ENCODE measurements at places on chromosomes 12 and 14.

- peak; percentile 70 for DNase-seq
Observed at GRCh38 chr14:20624495-20625070, 16.9 kb downstream of the OR6S1 start.

DNA sequence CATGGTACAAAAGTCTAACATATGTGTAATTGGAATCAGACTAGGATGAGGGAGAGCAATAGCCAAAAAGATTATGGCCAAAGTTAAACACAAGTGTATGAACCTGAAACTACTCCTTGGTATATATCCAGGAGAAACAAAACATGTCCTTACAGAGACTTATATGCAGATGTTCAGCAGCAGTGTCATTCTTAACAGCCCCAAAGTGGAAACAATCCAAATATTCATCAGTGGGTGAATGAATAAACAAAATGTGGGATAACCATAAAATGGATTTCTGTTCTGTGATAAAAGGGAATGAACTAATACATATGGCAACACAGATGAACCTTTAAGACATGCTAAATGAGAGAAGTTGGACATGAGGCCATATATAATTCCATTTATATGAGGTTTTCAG, 30.2 kb downstream of the PWP1 start:
- DNase-seq = no peak

DNA sequence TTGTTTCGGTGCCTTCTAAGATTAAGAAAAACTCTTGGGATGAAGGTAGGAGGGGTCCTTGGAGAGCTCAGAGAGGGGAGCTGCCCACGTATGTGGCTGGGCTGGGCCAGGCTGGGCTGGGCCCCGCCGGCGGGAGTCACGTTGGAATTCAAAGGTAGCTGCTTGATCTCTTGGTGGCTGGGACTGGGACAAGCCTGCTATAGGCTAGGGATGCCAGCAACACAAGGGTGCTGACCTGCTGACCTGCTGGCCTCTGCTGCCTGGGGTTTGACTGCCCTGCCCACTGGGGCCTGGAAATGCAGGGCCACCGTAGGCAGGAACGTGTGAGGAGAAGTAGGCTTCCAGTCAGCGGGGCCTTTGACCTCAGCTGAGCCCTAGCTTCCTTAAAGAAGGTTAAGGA, 52.8 kb upstream of the GTF2A1 start:
- no peak for DNase-seq

- no peak for DNase-seq
Observed at GRCh38 chr14:104852280-104852663, 12.8 kb upstream of the CEP170B start.
